ENCODE measurements at places on chromosomes 7 and 10.

DNA sequence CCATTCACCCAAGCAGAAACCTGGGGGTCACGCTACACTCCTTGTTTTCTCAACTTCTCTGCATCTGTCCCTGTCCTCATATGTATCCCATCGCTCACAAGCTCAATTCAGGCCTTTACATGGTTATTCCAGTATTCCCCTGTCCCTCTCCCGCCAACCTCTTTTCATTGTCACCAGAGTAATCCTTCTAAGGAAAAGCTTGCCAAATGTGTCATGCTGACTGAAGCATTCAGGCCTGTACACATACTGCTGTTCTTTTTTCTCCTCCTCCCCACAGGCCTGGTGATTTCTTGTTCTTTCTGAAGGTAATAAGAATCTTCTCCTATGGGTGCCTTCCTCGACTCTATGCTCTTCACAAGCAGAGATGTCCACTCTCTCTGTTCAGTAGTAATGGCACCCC is 282.2 kb downstream of the PHTF2 start:
- no peak for DNase-seq

GRCh38 chr10:67088036-67088435 is 162.2 kb downstream of the LRRTM3 start:
- DNase-seq = no peak

DNA sequence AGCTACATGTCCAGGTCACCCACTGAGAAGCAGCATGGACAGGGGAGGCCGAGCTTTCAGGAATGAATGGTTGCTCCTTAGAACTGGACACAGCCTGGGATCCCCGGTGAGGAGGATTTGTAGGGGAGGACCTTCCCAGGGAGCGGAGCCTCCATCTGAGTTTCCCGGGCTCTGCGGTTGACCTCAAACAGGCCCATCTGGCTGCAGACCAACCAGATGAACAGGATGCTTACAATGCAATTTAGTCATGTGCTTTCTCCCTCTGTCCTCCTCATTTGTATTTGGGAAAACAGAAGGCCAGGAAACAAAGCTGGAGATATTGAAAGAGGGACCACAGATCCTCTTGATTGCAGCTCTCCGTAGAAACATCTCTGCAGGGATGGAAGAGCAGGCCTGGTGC is 104.8 kb downstream of the EMX2 start:
- DNase-seq = no peak

DNA sequence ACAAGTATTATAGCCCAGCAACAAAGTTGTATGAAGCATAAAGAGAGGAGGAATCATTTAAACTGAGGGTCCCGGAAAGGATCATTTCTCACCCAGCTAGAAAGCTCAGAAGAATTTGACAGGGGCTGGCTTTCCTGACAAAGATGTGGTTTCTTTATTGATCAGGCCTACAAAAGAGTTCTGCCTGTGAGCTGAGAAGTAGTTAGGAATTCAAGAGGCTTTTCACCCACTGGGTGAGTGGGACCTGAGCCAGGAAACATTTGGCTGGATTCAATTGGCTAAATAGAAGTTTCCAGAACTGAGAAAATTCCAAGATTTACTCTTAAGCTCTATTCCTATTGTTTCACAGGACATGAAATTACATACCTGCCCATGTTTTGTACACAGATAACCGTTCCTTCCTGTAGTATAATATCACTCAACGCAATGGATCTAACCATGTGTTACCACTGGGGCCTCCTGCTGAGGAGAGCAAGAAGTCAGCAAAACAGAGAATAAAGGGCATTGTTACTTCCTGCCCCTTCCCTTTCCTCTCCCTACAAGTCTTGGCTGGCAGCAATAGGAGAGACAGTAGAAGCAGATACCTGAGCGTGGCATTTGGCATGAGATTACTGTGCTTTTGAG is 53.9 kb upstream of the PAPSS2 start:
- DNase-seq = no peak

GRCh38 chr7:154503962-154504550 is 451.9 kb downstream of the DPP6 start:
- no peak for DNase-seq

DNA sequence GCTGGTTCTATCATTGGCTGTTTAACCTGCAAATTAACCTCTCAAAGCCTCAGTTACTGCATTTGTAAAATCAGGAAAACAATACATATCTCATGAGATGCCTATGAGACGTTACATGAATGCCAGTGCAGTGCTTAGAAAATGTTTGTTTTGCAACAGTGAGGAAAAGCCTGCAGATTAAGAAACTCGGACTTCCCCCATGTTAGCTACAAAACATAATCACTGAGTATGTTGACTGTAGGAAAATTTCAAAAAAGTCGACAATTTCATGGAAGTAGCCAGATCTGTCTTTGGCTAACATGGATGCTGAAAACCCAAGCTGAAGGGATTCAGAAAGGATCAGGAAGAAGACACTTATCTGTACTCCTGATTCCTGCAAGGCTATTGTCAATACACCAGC is 121.4 kb downstream of the TRIL start:
- no peak for DNase-seq
